Caco-2 (cell line): ENCODE measurements at places on chromosomes 2 and 18.

DNA sequence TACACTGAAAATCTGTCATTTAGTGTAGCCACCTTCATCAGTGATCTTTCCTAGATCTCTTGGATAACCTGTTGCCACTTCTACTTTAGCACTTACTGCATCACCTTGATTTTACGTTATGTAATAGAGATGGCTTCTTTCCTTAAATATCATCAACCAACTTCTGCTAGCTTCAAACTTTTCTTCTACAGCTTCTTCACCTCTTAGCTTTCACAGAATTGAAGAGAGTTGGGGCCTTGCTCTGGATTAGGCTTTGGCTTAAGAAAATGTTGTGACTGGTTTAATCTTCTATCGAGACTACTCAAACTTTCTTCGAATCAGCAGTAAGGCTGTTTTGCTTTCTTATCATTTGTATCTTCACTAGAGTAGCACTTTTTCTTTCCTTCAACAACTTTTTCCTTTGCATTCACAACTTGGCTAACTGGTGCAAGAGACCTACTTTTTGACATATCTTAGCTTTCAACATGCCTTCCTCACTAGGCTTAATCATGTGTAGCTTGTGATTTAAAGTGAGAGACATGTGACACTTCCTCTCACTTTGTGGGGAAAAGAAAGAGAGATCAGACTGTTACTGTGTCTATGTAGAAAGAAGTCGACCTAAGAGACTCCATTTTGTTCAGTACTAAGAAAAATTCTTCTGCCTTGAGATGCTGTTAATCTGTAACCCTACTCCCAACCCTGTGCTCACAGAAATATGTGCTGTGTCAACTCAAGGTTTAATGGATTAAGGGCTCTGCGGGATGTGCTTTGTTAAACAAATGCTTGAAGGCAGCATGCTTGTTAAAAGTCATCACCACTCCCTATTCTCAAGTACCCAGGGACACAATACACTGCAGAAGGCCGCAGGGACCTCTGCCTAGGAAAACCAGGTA is 99.6 kb downstream of the ATL2 start:
- peaks cover 65% of the 10 kb centered on the region for H3K4me1 ChIP-seq
- H3K4me3 ChIP-seq: no peak overlapping the region
- DNase-seq: peak; percentile 88
- H3K27me3 ChIP-seq: no peaks in the 10 kb centered on the region
- no peaks in the 10 kb centered on the region for H3K36me3 ChIP-seq
- peak overlapping the region; percentile 97 for H3K27ac ChIP-seq

DNA sequence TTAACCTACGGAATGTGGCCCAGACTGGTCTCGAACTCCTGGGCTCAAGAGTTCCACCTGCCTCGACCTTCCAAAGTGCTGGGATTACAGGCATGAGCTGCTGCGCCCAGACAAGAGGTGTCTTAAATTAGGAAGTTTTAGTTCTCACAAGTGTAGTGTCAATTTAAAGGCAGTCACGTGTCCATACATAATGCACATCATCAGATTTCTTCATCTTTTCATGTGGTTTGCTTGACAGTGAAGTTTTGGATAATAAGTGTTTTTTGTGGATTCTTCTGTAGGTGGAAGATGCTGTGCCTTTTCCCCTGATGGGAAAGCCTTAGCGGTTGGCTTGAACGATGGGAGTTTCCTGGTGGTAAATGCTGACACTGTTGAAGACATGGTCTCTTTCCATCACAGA is 147.5 kb downstream of the RTN4 start:
- peaks cover 53% of the 10 kb centered on the region for H3K4me1 ChIP-seq
- DNase-seq: no peak
- H3K27ac ChIP-seq: no peak overlapping the region
- no peak overlapping the region for H3K4me3 ChIP-seq
- H3K36me3 ChIP-seq: no peaks in the 10 kb centered on the region

DNA sequence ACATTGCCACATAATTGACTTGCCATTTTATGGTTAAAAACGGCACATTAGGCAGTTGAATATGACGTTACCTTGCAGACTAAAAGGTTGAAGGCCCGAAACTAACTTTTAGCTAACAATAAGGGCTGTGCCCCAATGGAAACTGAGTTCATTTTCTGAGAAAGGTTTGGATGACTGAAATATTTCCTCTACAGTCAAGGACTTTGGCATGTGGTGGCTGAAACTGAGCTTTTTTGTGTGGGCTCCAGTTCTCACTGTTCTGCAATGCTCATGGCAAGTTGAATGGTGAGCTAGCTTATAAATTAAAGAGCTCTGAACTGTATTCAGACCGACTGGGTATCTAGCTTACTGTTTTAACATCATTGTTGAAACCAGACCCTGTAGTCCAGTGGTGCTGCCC is 23.8 kb upstream of the TXNDC2 start:
- no peaks in the 10 kb centered on the region for H3K36me3 ChIP-seq
- DNase-seq: no peak
- H3K27ac ChIP-seq: no peak overlapping the region
- no peak overlapping the region for H3K4me3 ChIP-seq

- no peak for DNase-seq
- no peaks in the 10 kb centered on the region for H3K27me3 ChIP-seq
- no peaks in the 10 kb centered on the region for H3K4me1 ChIP-seq
- H3K36me3 ChIP-seq: no peaks in the 10 kb centered on the region
These were observed 60.0 kb upstream of the OTOS start for GRCh38 chr2:240200230-240201051.

- H3K4me3 ChIP-seq: no peak overlapping the region
- no peak for DNase-seq
- H3K4me1 ChIP-seq: no peaks in the 10 kb centered on the region
- H3K27ac ChIP-seq: no peak overlapping the region
- no peaks in the 10 kb centered on the region for H3K36me3 ChIP-seq
- no peaks in the 10 kb centered on the region for H3K27me3 ChIP-seq
These were observed 47.3 kb downstream of the RFTN2 start for GRCh38 chr2:197628043-197628500.

- H3K27ac ChIP-seq: no peak overlapping the region
- H3K4me1 ChIP-seq: no peaks in the 10 kb centered on the region
- no peaks in the 10 kb centered on the region for H3K27me3 ChIP-seq
- H3K36me3 ChIP-seq: no peaks in the 10 kb centered on the region
- no peak for DNase-seq
These were observed 3.8 kb upstream of the CNDP1 start for GRCh38 chr18:74530584-74530862.

- no peak overlapping the region for H3K27ac ChIP-seq
- DNase-seq: no peak
- no peaks in the 10 kb centered on the region for H3K4me1 ChIP-seq
These were observed 49.4 kb upstream of the PKDCC start for GRCh38 chr2:41998186-41999127.

DNA sequence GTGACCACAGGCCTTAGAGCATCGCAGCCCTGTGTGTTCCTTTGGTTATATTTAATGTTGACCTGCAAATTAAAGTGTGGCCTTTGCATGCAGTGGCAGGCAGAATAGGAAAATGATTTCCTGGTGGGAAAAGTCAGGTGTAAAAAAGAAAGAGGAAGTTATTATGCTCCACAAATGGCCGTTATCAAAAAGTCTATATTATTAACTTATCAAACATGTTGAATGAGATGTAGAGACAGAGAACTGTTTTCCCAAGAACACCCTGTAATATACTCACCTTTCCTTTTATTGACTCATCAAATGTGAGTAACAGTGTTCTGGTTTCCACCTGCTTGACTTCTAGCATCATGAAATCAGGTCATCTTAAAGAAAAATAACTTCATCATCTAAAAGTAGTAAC is 35.3 kb downstream of the MEIS1 start:
- H3K4me3 ChIP-seq: no peak overlapping the region
- H3K27me3 ChIP-seq: no peaks in the 10 kb centered on the region
- H3K36me3 ChIP-seq: no peaks in the 10 kb centered on the region
- no peak for DNase-seq

- DNase-seq: peak; percentile 10
- no peak overlapping the region for H3K4me3 ChIP-seq
- H3K4me1 ChIP-seq: no peaks in the 10 kb centered on the region
- no peaks in the 10 kb centered on the region for H3K27me3 ChIP-seq
- no peaks in the 10 kb centered on the region for H3K36me3 ChIP-seq
These were observed 45.9 kb upstream of the ASB1 start for GRCh38 chr2:238380785-238381184.

GRCh38 chr2:161905389-161906046 is 168.5 kb downstream of the DPP4 start:
- no peaks in the 10 kb centered on the region for H3K27me3 ChIP-seq
- no peak overlapping the region for H3K27ac ChIP-seq
- H3K36me3 ChIP-seq: no peaks in the 10 kb centered on the region
- H3K4me3 ChIP-seq: no peak overlapping the region

GRCh38 chr2:3426615-3427014 is 47.1 kb downstream of the TRAPPC12 start:
- no peak overlapping the region for H3K4me3 ChIP-seq
- H3K36me3 ChIP-seq: peaks cover 1% of the 10 kb centered on the region
- no peak for DNase-seq
- 0 out of 2 replicates have a peak, but pooled peaks cover 3% of the 10 kb centered on the region for H3K4me1 ChIP-seq

DNA sequence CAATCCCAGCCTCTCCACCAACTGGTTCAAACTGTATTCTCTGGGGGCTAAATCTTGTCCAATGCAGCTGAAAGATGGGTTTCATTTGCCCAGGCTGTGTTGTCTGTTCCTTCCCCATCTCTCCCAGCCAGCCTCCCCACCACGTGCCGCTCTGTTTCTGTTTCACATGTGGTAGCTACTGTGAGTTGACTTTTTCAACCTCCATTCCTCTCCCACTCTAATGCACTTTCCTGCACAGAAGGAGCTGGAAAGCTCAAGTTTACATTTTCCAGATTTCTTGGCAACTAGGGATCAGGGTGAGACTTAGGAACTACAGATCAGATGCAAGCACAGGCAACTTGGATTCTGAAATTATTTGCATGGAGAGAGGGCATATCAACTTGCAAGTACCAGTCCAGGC is 19.0 kb upstream of the NPAS2 start:
- H3K27me3 ChIP-seq: 0 out of 2 replicates have a peak, but pooled peaks cover 2% of the 10 kb centered on the region
- no peak for DNase-seq
- H3K4me3 ChIP-seq: no peak overlapping the region
- no peak overlapping the region for H3K27ac ChIP-seq
- H3K4me1 ChIP-seq: no peaks in the 10 kb centered on the region

DNA sequence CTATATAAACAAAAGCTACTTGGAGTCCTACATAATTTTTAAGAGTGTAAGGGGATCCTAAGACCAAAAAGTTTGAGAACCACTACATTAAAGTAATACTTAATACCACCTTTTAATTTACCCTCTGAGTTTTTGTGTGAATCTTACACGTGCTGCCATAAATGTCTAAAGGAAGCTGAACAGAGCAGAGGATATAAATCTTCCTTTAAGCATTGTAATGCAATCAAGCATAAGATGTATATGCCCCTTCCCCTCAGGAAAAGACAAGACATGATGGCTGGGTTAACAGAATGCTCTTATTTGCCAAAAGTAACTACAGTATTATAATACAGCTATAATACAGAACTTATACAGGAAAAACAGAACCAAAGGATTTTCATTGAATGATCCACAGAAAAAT is 2.9 kb downstream of the ESCO1 start:
- no peak for DNase-seq
- peaks cover 4% of the 10 kb centered on the region; the same call in 1 of the 2 replicates for H3K4me1 ChIP-seq
- H3K36me3 ChIP-seq: no peaks in the 10 kb centered on the region
- H3K27me3 ChIP-seq: no peaks in the 10 kb centered on the region
- H3K27ac ChIP-seq: no peak overlapping the region

GRCh38 chr18:13547347-13547746 is 179.0 kb downstream of the FAM210A start:
- DNase-seq: no peak
- H3K27ac ChIP-seq: no peak overlapping the region
- H3K4me3 ChIP-seq: no peak overlapping the region
- H3K4me1 ChIP-seq: peaks cover 3% of the 10 kb centered on the region; the same call in 1 of the 2 replicates
- H3K27me3 ChIP-seq: no peaks in the 10 kb centered on the region

- H3K27me3 ChIP-seq: no peaks in the 10 kb centered on the region
- DNase-seq: no peak
- no peaks in the 10 kb centered on the region for H3K36me3 ChIP-seq
- no peak overlapping the region for H3K4me3 ChIP-seq
- H3K4me1 ChIP-seq: no peaks in the 10 kb centered on the region
These were observed 301.3 kb downstream of the LPIN1 start for GRCh38 chr2:12047761-12048160.

DNA sequence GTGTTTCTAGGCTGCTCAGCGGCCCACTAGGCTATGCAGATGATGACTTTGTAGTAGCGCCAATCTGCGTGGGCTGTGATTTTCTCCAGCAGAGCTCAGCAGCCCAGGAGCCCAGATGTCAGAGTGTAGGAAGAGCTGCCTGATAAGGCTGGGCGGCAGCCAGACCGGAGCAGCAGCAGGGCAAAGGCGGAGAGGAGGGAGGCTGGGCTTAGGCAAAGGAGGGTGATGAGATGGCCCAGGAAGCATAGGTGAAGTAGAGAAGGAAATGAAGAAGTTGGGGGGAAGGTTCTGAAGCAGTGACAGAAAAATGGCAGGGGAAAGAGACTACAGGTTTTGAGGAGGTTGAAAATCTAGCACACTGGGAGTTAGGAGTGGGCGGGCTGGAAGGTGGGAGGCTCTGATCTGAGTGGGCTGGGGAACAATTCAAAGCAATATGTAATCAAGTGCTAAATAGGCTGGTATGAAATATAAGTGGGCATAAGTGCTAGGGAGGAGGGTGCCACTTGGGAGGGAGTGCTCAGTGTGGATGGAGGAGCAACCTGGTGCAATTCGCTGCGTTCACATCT is 50.6 kb upstream of the STPG4 start:
- no peak overlapping the region for H3K4me3 ChIP-seq
- no peaks in the 10 kb centered on the region for H3K27me3 ChIP-seq
- no peaks in the 10 kb centered on the region for H3K36me3 ChIP-seq
- H3K27ac ChIP-seq: no peak overlapping the region

GRCh38 chr2:127051116-127052056 is 55.6 kb downstream of the BIN1 start:
- H3K27ac ChIP-seq: no peak overlapping the region
- peaks cover 9% of the 10 kb centered on the region; the same call in 1 of the 2 replicates for H3K4me1 ChIP-seq
- H3K4me3 ChIP-seq: no peak overlapping the region
- H3K36me3 ChIP-seq: peaks cover 5% of the 10 kb centered on the region
- DNase-seq: no peak
- H3K27me3 ChIP-seq: no peaks in the 10 kb centered on the region

- DNase-seq: no peak
- H3K4me3 ChIP-seq: no peak overlapping the region
- H3K4me1 ChIP-seq: no peaks in the 10 kb centered on the region
- H3K36me3 ChIP-seq: peaks cover 2% of the 10 kb centered on the region; the same call in 1 of the 2 replicates
These were observed 114.5 kb downstream of the USP34 start for GRCh38 chr2:61356261-61356957.

- no peak overlapping the region for H3K4me3 ChIP-seq
- DNase-seq: no peak
- 0 out of 2 replicates have a peak, but pooled peaks cover 1% of the 10 kb centered on the region for H3K27me3 ChIP-seq
- no peaks in the 10 kb centered on the region for H3K36me3 ChIP-seq
- no peaks in the 10 kb centered on the region for H3K4me1 ChIP-seq
These were observed 13.3 kb upstream of the GALNT14 start for GRCh38 chr2:31151501-31151900.

DNA sequence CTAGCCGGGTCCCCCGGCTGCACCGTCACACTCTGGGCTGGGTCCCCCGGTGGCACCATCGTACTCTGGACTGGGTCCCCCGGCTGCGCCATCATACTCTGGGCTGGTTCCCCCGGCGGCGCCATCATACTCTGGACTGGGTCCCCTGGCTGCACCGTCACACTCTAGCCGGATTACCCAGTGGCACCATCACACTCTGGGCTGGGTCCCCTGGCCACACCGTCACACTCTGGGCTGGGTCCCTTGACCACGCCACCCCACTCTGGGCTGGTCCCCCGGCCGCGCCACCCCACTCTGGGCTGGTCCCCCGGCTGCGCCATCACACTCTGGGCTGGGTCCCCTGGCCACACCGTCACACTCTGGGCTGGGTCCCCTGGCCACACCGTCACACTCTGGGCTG is 653.8 kb upstream of the ID2 start:
- no peaks in the 10 kb centered on the region for H3K36me3 ChIP-seq
- H3K4me3 ChIP-seq: no peak overlapping the region
- H3K27me3 ChIP-seq: no peaks in the 10 kb centered on the region
- DNase-seq: no peak
